Activated naive CD4-positive, alpha-beta T cell treated with Interleukin-2 at 50 U/mL for 16 hours (primary cell): ENCODE measurements at places on chromosomes 16 and 17.

DNA sequence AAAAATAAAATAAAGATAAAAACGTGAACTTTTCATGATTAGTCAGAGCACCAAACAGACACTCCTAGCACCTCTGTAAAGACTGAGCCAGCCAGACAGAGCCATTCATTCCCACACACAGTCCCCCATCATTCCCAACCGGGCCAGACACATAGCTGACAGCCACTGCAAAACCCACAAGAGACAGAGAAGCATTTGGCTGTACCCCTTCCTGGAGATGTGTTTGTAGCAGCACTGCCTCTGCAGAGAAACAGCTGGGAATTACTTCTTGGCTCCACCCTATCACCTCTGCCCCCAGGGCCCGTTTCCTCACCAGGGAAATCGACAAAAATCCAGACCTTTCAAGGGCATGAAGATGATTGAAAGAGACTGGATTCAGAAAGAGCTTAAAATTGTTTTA, 46.4 kb downstream of the MYH11 start:
- no peak for DNase-seq

- peak; percentile 15 for DNase-seq
Observed at GRCh38 chr17:42720996-42721583, 23.8 kb downstream of the EZH1 start.

DNA sequence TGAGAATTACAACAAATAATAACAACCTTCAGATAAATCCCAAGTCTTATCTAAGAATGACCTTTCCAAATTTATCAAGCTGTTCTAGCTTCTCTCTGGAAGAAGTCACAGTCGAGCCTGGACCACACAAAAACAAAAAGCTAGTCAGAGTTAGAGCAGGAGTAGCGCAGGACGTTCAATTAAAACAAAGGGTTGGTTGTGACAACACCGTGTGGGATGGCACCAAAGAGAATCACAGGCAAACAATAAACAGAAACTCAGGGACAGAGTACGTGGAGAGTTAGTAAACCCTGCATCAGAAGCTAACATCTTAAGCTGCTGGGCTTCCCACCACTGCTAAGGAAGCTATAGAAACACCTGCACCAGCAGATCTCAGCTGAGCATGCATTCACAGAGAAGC, 23.8 kb downstream of the ARHGAP17 start:
- no peak for DNase-seq

DNA sequence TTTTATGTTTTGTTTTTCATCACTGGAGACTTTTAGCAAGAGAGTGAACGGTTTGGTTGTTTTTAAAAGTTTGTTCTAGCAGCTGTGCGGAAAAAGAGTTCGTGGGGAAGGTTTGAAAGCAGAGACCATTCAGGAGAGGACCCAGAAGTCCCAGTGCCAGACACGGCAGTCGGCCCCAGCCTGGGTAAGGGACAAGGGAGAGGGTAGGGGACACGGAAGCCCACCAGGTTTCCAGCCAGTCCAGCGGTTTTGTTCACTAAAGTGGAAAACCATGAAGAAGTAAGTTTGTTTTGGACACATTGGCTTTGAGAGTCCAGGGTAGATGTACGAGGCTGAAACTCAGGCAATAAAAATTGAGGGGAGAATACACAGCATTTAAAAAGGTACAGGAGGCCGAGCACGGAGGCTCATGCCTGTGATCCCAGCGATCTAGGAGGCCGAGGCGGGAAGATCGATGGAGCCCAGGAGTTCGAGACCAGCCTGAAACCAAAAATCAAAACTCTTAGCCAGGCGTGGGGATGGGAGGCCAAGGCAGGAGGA, 56.8 kb upstream of the RPH3AL start:
- DNase-seq = no peak

GRCh38 chr16:56192986-56193945, 2.0 kb downstream of the GNAO1 start:
- no peak for DNase-seq

DNA sequence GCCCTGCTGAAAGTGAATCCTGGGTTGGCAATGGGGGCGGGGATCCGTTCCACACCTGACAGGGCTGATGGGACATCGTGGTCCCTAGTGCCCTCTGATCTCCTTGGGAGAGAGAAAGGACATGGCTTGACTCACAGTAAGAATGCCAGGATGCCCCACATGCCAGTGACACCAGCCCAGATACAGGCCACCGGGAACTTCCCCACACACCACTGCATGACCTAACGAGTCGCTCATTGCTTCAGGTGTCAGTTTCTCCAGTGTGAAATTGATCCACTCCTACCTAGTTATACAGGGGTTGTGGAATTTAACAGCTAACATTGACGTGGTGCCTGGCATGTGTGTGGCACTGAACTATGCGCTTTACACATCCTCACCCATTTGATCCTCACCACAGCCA, 7.5 kb downstream of the CD300LG start:
- no peak for DNase-seq

DNA sequence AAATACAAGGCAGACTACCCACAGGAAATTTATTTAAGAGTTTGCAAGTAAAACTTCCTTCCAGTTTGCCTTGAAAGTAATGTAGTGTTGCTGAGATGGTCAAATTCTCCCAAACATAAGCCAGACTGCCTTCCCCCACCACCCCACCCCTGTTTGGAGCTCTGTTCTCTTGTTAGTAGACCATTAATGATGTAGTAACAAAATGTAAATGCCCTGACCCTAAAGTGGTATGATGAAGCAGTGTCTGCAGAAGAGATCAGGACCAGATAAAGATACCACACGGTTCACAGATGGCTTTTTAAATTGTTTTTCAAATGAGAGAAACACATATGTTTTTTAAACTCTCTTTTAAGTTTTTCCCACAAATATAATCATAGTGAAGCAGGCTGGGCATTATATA, 136.4 kb upstream of the TMEM97 start:
- no peak for DNase-seq

- no peak for DNase-seq
Observed at GRCh38 chr16:49101997-49102396, 179.6 kb downstream of the CBLN1 start.

GRCh38 chr16:56848029-56848936, 16.7 kb upstream of the SLC12A3 start:
- DNase-seq = no peak

- DNase-seq = no peak
Observed at GRCh38 chr17:27477050-27477888, 21.0 kb downstream of the KSR1 start.

DNA sequence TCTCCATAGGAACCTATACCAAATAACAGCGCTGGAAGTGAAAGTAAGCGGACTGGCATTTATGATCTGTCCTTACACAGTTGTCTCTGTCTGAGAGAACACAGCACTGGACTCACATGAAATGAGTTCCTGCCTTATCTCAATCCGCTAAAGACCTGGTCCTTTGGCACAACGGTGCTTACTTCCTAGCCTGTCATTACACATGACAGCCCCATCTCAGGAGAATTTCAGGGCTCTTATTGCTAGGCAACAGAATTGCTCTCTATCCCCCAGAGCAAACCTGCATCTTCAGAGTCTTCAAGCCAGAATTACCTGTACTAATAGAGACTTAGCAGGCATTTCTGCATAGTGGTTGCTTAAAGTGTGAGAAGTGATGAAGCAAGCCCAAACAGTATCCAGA, 4.3 kb downstream of the KCNJ2 start:
- DNase-seq = no peak

DNA sequence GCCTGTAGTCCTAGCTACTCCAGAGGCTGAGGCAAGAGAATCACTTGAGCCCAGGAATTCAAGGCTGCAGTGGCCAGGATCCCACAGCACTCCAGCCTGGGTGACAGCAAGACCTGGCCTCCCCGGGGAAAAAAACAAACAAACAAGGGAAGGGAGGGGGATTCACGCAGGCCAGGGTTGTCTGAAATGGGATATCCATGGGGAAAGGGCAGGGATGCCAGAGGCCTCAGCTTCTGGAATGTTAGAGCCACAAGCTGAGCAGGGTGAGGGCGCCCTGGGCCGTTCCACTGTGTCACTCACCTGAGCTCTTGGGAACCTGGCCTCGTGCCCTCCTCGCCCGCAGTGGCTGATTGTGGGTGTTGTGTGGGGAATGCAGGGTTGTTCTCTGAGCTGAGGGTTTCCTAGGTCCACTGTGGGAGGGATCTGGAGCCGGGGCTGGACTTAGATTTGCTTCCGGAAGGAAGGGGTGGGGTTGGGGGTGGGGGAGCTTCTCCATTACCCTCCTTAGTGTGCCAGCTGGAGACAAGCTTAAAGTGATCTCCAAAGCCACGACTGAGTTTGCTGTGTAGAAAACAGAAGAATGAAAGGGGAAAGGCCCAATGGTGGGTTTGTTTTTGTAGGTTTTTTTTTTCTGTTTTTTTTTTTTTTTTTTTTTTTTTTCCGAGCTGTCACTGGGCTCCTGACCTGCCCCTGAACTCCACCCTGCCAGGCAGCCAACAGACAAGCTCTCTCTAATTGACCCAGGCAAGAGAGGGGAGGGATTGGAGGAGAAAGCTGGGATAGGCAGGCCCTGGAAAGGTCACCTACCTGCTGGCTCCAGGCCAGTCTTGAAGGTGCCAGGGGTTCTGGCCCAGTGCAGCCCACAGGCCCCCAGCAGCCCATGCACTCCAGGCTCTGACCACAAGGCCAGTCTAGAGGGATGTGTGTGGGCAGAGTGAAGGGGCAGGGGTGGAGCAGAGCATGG, at the start of gene SULT1A1:
Gene SULT1A1 (minus strand): TSS at position 414 of the 964 bp plus-strand sequence. CDS start 1,189 bp downstream, outside the sequence.
- no peak for DNase-seq

- no peak for DNase-seq
Observed at GRCh38 chr17:80827646-80828643, 163.7 kb upstream of the CHMP6 start.

DNA sequence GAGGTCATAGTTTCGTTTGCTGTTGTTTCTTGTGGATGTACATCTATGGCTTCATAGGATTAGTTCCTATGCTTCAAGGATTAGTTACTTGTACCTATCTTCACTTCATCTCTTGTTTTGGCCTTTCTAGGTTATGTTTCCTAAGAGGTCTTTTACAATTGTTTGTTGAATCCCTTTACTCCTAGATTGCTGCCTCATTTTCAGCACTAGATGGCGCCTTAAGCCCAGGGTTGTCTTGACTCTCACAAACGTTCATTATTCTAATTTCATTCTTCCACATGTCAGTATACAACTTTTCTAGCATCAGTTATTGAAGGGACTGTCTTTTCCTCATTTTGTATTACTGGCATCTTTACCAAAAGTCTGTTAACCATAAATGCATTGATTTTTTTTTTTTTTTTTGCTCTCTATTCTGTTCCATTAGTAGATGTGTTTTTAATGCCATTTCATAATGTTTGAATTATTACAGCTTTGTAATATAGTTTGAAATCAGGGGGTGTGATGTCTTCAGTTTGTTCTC, 45.0 kb upstream of the NACA2 start:
- peak; percentile 47 for DNase-seq

DNA sequence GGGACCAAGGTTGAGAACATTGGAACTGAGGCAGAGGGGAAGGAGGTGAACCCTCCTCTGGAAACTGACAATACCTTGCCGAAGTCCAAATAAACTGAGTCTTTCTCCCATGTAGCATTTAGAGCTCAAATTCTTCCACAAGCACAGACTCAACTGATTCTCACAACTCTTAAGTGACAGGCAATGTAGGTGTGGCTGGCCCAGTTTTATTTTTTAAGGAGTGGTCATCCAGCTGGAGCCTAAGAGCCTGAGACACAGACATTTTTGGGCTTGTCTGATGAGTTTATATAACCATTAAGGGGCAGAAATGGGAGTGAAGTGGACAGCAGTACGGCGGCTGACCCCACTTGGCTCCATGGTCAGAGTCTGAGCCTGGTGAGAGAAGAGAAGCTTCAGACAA, 10.8 kb downstream of the RCVRN start:
- DNase-seq = no peak

DNA sequence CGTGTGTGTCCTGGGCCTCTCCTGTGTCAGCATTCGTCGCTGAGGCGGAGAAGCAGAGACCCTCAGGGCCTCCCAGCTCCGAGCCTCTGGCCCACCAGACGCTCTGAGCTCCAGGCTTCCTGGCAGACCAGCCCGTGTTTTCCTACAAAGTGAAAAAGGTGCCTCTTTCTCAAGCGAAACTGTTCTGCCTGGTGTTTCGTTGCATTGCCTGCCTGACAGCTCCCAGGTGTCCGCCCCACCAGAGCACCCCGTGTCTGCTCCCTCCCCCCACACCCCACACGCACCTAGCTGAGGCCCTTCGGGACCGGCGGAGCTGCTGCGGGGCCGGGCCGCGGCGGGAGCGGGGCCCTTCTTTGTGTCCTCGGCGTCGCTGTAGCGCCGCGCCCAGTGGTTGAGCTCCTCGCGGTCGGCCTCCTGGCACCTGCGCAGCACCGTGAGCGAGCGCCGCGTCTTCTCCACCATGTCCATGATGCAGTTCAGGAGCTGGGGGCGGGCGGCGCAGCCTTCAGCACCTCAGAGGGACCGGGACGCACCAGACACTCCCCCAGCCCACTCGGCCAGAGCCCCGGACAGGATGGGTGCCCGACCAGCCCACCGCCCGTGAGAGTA, 14.7 kb upstream of the PABPN1L start:
- DNase-seq = no peak

DNA sequence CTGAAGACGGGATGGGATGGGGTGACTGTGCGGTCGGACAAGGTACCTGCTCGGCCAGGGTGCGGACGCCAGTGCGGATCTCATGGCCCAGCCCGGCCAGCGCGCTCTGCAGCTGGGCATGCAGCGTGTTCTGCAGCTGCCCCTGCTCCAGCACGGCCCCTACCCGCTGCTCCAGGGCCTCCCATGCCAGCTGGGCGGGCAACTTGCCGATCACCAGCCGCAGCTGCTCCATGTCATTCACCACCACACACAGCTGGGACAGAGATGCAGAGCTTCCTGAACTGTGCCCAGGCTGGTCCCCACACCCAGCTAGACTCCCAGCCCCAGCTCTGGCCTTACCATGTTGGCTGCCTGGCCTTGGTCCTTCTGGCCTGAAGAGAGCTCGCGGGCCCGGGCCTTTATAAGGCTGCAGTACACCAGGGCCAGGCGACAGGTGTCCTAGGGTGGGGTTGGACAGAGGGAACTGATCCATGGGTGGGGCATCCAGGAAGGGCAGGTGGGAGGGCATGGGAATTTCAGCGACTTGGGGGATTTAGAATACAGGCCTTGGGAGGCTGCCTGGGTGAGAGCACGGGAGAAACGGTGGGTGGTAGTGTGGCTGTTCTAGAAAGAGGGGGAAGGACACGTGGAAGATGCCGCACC, 9.8 kb downstream of the UNC13D start:
- no peak for DNase-seq

- no peak for DNase-seq
Observed at GRCh38 chr16:983044-984030, 1.8 kb downstream of the SOX8 start.

GRCh38 chr17:67224736-67225135, 20.3 kb downstream of the HELZ start:
- DNase-seq = no peak

GRCh38 chr16:12063004-12063395, 86.5 kb downstream of the SNX29 start:
- no peak for DNase-seq

GRCh38 chr17:1446201-1446600, 9.8 kb downstream of the CRK start:
- DNase-seq = no peak

GRCh38 chr17:37405955-37406634, 541 bp downstream of the ACACA start:
- no peak for DNase-seq

- no peak for DNase-seq
Observed at GRCh38 chr17:69954241-69954925, 120.6 kb upstream of the KCNJ16 start.
